ENCODE measurements at places on chromosomes 6 and 20.

- DNase-seq = no peak
Observed at GRCh38 chr20:24321973-24322372, 147.5 kb upstream of the SYNDIG1 start.

DNA sequence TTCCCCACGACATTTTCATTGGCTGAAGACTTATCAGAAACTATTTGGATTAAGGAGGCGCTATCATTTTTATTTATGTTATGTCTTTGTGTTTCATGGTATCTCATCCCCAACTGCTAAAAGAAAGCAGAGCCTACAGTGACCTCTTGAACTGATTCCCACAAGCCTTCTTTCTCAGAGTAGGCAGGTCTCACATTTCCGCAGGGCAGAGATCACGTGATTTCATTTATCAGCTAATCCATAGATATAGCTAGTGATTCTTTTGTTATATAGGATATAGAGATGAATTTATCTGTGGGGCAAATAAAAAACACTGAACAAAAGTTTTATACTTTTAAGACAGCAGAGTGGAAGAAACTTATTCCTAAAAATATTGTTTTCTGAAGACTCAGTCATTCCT is 25.0 kb upstream of the POPDC3 start:
- no peak for DNase-seq

- DNase-seq = peak; percentile 23
Observed at GRCh38 chr6:422433-423054, 31.0 kb downstream of the IRF4 start.

DNA sequence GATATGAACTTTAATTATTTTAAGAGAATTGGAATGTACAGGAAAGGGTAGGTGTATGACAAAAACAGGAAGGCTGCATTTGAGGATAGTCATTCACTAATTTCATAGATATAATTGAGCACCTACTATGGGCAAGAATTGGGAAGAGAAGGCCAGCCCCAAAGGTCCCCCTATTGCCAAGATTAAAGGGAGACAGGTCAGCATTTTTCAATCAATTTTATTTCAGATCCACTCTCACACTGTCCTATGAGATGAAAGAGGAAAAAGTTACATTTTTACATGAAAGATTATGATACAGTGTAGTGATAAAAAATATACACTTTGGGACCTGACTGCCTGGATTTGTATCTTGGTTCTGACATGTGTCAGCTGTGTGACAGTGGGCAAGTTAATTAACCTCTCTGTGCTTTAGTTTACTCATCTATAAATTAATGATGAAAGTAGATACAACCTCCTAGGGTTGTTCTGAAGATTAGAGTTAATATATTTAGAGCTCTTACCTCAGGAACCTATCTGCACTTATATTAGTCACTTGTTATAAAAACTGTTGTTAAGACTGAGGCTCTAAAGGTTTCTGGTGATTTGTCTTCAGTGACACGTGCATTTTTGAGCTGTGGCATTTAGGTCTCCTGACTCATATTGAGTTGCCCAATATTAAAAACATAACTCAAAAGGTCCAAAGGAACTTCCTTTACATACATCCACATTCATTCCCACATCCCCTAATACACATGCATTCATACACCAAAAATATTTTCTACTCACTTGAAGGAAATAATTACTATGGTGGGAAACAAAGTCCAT is 45.7 kb downstream of the SCGN start:
- DNase-seq = no peak

DNA sequence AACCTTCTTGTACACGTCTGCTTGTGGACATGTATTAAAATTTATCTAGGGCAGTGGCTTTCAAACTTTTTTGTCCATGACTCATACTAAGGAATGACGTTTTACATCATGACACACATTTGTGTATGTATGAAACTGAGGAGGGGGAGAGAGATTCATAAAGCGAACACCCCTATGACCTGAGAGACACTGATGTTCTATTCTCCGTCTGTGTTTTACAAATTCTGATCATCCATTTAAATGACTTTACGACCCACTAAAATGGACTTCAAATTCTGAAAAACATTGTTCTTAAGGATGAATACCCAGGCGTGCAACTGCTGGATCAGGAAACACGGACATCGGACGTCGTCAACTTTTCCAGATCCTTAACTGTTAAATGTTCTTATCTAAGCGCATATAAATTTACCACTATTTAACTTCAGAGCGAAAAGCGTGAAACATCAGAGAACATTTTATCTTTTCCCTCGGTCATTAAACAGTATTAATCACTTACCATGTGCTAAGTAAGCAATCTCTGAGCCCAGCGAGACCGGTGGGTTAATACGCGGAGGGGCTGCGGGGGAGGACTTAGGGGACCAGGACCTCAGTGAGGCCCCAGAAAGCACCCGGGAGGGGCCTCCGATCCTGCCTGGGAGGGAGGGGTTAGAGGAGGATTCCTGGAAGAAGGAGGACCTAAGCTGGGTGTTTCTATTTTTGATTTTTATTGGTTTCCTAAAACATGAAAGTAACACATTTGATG is 1.2 kb downstream of the PLAGL1 start:
- peak; percentile 50 for DNase-seq

DNA sequence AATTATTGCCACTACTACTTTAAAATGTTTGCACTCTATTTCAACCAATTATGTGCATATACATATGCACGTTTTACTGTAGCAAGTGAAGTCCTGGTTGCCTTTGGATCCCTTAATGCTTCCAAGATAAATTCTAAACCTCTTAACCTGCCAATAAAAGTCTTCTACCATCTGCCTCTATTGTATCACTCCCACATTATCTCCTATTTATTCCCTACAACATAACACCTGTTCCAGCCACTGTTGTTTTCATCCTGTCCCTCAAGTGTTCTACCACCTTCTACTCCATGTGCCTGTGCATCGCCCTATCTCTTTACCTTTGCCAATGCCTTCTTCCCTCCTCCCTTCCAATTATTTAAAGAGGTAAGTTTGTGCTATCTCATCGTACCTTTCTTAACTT is 499.0 kb upstream of the RNF217 start:
- DNase-seq = no peak

GRCh38 chr6:7650878-7651277 is 60.9 kb downstream of the SNRNP48 start:
- no peak for DNase-seq

DNA sequence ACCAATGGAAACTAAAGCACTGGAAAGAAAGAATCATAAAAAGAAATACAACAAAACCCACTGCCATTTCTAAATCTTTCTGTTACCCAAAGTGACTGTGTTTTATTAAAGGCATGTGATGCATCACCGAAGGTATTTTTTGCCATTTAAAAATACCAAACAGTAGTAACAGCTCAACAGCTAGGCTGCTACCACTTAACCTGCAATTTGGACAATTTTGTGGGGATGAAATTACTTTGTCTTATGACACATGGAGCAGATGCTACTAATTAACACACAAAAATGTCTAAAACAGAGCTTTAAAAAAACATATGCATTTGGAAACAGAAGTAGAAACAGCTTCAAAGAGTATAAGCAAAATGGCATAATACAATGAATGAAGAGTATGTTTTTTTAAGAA is 97.4 kb downstream of the ATXN1 start:
- no peak for DNase-seq

DNA sequence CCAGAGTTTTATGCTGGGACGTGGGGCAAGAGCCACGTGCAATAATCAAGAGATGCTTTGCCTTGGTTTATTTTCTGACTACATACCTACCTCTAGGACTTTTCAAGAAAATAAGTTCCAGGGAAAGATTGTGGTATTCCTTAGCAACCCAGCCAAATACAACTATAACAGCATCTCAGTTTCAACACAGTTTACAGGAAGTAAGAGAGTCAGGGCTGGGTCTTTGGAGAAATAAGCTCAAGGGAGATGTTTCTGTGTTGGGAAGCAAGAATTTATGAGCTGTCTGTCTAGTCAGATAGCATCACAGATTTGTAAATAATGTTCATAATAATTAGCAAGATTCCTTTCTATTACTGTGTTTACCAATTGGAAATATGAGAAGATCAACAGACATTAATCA is 35.1 kb downstream of the MAP3K5 start:
- DNase-seq = no peak

DNA sequence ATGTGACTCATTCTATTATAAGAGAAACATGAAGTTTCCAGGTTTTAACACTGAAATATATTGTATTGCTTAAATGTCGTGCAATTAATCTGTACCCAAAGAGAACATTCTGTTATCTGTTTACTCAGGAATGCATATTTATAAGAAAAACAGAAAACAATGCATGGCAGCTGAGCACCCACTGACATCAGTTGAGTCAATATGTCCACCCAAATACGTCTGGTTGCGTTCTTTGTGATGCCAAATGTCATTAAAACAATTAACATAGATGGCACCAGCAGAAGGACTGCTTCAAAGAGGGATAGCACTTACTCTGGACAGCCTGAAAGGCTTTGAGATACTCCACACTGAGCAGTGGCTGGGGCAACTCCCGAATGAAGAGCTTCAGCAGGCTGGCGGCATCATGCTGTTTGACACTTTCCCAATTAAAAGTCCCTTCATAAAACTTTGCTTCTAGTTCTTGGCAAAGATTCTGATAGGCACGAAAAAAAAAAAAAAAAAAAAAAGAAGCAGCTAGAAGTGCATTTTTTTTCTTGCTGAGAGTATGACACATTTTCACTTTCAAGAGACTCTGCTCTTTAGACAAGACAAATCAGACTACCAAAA is 102.3 kb downstream of the ARHGAP18 start:
- DNase-seq = no peak

DNA sequence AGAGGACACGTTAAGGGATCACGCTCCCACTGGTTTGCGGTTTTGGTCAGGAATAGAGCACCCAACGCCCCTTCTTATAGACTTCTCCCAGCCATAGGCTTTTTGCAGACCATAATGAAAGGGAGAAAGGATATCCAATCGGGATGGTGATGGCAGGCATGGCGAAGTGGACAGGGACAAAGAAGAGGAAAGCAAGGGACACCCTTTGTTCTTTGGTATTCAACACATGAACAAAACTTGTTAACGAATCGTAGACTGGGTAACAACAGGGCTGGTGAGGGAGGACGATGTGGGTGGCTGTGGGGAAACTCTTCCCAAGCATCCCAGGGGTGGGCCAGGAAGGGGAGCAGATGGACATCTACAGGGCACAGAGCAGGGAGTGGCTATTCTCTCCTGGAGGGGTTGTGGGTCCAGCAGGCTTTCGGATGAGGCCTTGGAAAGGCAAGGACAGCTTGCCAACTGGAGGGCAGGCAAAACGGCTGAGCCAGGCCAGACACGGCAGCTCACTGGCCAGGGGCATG is 1.4 kb upstream of the HSP90AB1 start:
- DNase-seq = no peak

DNA sequence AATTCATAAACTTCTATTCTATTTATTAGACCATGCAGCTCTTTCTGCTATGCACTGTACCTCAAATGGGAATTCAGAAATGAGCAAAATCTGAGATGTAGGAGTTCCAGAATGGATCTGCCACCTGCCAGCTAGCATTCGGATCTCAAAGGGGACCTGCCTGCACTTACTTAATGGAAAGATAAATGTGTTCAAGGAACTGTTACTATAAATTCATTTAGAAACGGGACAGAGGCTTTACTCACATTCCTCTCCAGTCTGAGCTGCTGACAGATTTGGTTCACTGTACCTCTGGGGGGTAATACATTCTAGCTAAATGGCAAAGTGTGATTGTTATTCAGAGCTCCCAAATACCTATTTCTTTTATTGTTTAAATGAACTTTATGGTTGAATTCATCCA is 384.1 kb downstream of the GRIK2 start:
- no peak for DNase-seq

DNA sequence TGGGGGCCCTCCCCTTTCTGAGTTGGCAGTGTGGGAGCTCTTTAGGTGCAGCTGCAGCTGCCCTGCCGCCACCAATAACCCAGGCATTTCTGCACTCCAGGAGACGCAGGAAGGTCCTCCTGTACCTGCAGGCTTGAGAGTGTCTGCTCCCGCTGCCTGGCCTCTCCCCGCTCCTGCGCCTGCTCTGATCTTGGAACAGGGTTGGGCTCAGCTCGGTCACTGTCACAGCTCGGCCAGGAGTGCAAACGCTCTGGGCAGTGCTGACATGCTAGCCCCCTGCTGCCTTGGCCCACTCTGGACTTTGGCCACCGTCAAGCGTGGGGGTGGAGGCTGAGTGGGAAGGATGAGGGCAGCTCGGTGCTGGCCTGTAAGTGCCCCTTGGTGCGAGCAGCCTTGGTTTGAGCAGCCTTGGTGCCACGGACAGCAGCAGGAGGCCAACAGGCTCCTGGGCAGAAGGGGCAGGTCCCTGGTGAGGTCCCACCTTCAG is 738.1 kb upstream of the GJE1 start:
- no peak for DNase-seq

- DNase-seq = no peak
Observed at GRCh38 chr6:135832166-135832565, 19.3 kb upstream of the PDE7B start.

GRCh38 chr20:39338469-39339376 is 376.6 kb downstream of the DHX35 start:
- DNase-seq = no peak

GRCh38 chr6:45806172-45806571 is 209.5 kb downstream of the CLIC5 start:
- DNase-seq = no peak

DNA sequence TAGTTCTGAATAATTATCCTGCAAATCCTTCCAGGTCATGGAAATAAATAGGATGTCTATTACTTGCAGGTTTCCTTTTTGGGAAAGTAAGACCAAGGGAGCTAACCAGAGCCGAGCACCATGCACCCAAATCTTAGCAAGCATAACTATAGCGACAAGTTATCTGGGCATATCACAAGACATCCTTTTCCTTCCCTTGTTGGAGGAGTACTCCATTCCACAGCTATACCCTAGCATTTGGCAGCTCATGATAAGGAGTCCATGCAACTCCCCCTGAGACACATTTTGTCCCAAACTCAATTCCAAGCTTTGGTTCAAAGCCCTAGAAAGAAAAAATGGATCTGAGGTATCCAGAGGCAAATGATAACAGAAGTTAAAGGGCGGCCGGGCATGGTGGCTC is 16.5 kb upstream of the ASCC3 start:
- no peak for DNase-seq

GRCh38 chr6:34334796-34335416 is 57.6 kb downstream of the NUDT3 start:
- no peak for DNase-seq

- DNase-seq = no peak
Observed at GRCh38 chr20:11375335-11375734, 542.4 kb upstream of the BTBD3 start.

- DNase-seq = peak; percentile 7
Observed at GRCh38 chr6:162615016-162615705, 112.4 kb downstream of the PRKN start.

GRCh38 chr6:6905961-6906518 is 201.7 kb upstream of the RREB1 start:
- DNase-seq = no peak

GRCh38 chr6:163986313-163986712 is 571.8 kb downstream of the QKI start:
- DNase-seq = no peak

GRCh38 chr6:32176476-32177182 is 745 bp upstream of the AGPAT1 start:
- DNase-seq = no peak

DNA sequence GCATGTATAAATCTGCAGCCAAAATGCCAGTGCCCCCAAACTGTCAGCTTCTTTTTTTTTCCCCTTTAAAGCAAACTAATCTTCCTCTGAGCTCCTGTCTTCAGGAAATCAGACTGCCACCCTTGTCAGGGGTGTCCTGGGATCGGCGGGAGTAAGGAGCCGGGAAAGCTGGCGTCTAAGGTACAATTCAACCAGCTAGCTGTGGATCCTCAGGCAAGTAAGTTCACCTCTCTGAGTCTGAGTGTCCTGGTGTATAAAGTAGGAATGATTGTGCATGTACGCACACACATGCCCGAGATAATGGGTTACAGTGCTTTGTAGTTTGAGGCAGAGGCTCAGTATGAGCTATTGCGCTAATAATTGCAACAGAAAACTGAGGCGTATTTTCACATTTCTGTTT is 98.3 kb downstream of the ANKRD60 start:
- no peak for DNase-seq
